ENCODE measurements at places on chromosomes 1 and 21. TPM values are rescaled to one million over a fixed set of nuclear protein-coding genes. Genes with fewer than 3 reads are reported as not detected.

TSPAN1 gene
- 8.6 TPM for total RNA-seq

HSD11B1 gene
- total RNA-seq = 0.22 TPM

SYT14 gene
- total RNA-seq = 2.7 TPM

PRMT6 gene
- total RNA-seq = 16.1 TPM

LCE1D gene
- not detected for total RNA-seq

ERICH3 gene
- not detected for total RNA-seq

CENPL gene
- total RNA-seq = 11.0 TPM

CHI3L1 gene
- 0.54 TPM for total RNA-seq
